ENCODE measurements at places on chromosomes 16 and 17.

- DNase-seq, result no peak
Measured at GRCh38 chr16:61818850-61819249, 217.4 kb downstream of the CDH8 start.

GRCh38 chr16:54511222-54511731 is 224.7 kb upstream of the IRX3 start:
- DNase-seq, result no peak

- no peak for DNase-seq
Measured at GRCh38 chr17:82309656-82310570, 7.5 kb downstream of the CD7 start.

GRCh38 chr17:45341533-45342158 is 24.8 kb upstream of the MAP3K14 start:
- DNase-seq, result no peak

- DNase-seq, result no peak
Measured at GRCh38 chr17:47806026-47806912, 15.3 kb downstream of the OSBPL7 start.

DNA sequence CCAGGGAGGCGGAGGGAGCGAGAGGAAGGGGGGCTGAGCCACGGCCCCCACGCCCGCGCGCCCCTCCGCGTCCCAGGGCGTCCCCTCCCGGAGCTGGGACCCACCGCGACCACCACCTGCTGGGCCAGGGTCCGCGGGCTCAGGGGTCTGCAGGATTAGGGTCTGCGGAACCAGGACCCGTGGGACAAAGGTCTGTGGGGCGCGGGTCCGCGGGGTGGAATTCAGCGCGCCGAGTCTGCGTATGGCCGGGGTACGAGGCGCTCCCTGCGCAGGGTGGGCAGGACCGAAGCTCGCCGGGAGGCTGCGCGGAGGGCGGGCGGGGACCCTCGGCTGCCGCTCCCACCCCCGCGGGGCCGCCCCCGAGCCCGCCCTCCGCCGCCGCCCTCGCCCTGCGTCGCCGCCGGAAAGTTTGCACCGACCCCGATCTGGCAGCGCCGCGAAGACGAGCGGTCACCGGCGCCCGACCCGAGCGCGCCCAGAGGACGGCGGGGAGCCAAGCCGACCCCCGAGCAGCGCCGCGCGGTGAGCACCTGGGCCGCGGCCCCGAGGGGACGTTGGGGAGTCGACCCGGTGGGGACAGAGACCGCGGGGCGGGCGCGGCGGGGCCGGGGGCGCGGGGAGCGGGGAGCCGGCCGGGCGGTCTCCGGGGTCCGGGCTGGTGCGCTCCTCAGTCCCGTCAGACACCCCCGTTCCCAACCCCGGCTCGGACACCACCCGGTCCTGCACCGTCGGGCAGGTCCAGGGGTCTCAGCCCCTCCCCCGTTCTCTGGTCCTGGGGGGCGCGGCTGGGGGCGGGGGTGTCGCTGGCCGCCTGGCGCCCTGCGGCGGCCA is at the start of gene GCGR:
Gene GCGR, plus strand, starts transcription at position 423 of the 831 bp plus-strand sequence. CDS start 4,869 bp downstream, outside the sequence.
- no peak for DNase-seq

- no peak for DNase-seq
Measured at GRCh38 chr16:70706948-70707465, 21.2 kb upstream of the MTSS2 start.

- no peak for DNase-seq
Measured at GRCh38 chr16:23509782-23510163, 521 bp downstream of the GGA2 start.

GRCh38 chr17:9290226-9290613 is 268.9 kb downstream of the NTN1 start:
- no peak for DNase-seq

GRCh38 chr17:15885770-15886169 is 59.2 kb upstream of the ADORA2B start:
- no peak for DNase-seq

DNA sequence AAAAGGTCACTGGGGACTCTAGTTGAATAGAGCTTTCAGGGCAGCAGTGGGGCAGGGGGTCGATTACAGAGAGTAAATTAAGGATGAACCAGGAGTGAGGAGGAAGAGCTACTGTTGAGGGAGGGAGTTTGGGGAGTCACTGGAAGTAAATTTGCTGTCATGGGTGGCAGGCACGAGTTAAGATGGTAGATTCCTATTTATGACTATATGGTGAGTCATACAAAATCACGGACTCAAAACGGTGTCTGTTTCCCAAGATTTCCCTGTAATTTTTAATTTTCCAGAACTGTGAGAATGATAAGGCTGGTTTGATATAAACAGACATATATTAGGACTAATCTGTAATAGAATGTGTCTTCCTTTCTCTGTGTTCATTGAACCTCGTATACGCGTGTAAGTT is 287.6 kb upstream of the GOT2 start:
- no peak for DNase-seq

DNA sequence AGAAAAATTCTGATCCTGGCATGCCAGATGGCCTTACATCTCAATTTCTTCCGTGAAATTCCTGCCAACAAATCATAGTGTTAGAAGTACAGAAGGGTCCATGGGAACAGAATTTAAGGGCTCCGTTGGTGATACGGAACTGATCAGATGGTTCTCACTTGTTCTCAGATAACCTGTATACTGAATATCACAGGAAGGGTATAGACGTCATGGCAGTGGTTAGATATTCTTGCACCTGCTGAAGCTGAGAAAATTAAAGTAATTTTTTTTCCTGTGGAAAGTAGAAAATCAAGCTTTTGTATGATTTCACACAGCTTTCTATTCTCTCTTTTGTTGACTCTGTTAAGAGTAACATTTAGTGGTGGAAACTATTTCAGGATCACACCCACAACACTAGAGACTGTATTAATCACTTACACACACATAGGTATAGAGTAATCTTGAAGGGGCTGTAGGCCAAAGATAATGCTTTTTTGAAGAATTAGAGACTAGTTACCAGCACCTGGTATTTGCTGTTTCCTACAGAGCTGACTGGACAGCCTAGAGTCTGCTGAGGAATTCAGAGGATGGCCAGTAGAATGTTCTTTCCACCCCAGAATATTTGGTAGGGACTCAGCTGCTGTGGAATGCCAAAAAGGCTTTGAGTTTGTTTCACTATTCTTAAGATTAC is 7.5 kb downstream of the TENT4B start:
- DNase-seq, result peak; percentile 47

GRCh38 chr17:2613089-2613808 is 19.8 kb downstream of the PAFAH1B1 start:
- DNase-seq, result no peak

GRCh38 chr17:17783825-17784656 is 52.7 kb downstream of the SREBF1 start:
- DNase-seq, result peak; percentile 78

- peak; percentile 8 for DNase-seq
Measured at GRCh38 chr16:72455743-72456659, 284.0 kb upstream of the PMFBP1 start.

- no peak for DNase-seq
Measured at GRCh38 chr16:48565752-48566151, 44.2 kb downstream of the N4BP1 start.

DNA sequence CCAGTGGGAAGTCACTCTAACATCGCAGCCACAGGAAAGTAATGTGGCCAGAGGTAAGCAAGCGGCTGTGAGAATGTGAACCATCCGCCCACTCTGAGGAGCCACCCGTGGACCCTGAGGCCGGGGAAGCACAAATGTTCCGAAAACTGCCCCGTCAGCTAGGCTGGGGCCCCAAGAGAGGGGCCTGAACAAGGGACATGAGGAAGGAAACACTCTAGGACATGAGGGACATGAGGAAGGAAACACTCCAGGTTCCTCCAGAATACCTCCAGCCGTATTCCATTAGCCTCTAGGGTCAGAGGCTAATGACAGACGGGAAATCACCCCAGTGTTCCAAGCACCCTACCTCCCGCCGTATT is 317 bp downstream of the TEFM start:
- DNase-seq, result no peak

DNA sequence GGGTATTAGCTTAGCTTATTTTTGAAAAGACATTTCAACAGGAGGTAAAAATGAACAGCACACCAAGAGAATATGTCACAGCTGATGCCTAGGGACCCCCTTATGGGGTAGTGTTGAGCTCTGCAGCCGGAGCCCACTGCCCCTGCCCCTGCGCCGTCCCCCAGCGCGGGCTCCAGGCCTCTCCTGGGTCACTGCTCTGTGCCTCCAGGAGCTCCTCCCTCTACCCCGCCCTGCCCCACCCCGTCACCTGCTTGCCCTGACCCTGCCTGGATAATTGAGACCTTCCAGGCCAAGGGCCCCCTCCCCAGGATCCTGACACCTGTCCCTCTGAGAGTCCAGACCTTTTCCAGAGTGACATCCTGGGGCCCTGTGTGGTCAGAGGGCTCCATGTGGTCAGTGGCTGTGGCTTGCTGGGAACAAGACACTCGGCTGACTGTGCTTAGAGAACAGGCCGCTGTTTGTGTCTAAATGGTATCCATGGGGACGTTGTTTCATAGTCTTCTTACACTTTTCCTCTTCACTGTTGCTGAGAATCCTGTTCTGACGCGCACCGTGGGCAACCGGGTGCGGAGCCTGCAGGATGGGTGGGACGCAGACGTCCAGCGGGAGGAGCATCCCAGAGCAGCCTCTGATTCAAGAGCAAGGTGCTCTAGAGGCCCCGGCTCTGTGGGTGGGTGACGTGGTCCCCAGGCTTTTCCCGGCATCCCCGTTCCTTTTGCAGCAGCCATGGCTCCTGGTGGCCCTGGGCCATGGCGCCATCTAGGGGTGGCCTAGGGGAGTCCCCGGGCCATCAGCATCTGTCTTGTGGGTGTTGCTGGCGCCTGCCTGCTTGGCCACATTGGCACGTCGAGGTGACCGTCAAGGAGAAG is 20.0 kb upstream of the WFIKKN1 start:
- no peak for DNase-seq

- DNase-seq, result no peak
Measured at GRCh38 chr16:674214-674881, 1.1 kb upstream of the RHBDL1 start.

- DNase-seq, result peak; percentile 41
Measured at GRCh38 chr17:77872714-77873499, 85.6 kb upstream of the TNRC6C start.

- DNase-seq, result peak; percentile 36
Measured at GRCh38 chr16:19559242-19559910, 3.9 kb downstream of the VPS35L start.

DNA sequence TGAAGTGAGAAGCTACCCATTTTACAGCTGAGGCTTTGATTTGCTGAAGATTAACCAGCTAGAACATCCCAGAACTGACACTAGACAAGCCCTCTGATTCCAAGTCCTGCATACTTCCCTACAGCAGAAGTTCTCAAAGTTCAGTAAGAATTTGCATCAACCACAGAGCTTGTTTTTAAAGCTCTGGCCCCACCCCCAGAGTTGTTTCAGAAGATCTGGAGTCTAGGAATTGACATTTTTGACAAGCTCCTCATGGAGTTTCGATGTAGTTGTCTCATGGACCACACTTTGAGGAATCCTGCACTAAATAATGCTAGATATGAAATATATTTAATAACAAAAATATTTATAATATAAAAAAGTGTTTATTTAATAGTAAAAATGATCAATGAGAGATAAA is 120.3 kb upstream of the ADAMTS18 start:
- DNase-seq, result no peak

- no peak for DNase-seq
Measured at GRCh38 chr17:20214794-20215193, 205.6 kb downstream of the SPECC1 start.

DNA sequence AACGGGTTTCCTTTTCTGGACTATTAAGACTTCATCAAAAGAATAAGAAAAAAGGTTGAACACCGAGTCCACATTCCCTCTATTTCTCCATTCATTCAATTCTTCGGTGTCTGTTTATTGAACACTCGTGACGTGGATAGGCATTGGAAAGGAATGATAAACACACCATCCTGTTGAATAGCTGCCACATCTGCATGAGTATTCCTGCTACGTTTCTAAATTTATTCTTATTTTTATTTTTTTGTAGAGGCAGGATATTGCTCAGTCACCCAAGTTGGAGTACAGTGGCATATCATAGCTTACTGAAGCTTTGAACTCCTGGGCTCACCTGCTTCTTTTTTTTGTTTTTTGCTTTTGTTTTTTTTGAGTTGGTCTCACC is 80.8 kb upstream of the CIBAR2 start:
- no peak for DNase-seq

DNA sequence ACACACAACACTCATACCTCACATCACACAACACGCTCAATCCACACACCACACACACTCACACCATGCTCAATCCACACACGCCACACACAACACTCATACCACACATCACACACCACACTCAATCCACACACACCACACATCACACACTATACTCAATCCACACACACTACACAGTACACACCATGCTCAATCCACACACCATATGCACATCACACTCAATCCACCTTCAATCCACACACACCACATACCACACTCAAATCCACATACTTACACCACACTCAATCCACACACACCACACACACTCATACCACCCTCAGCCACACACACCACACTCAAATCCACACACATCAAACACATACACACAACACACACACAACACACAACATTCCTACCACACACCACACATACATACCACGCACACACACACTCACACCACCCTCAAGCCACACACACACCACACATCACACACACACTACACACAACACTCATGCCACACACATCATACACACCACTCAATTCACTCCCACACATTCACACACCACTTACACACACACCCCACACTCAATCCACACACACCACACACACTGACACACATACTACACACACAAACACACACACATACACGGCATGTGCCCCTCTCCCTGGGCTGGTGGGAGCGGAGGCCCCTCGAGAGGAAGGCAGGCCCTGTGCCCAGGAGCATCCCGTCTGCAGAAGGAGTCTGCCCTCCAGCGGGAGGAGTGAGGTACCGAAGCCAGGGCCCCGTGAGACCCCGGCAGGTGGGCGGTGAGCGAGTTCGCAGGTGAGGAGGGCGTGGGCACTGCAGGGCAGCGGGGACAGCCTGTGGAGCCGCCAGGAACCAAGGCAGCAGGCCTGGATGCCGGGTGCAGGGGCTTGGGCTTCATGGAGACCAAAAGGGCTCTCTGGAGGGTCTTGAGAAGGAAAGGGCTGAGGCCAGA is 33.1 kb upstream of the RPTOR start:
- DNase-seq, result no peak

GRCh38 chr17:10616502-10617119 is 40.5 kb downstream of the MYH3 start:
- DNase-seq, result peak; percentile 38

GRCh38 chr16:23008041-23008440 is 141.2 kb downstream of the USP31 start:
- no peak for DNase-seq

GRCh38 chr17:47956791-47957590 is 692 bp downstream of the PRR15L start:
- no peak for DNase-seq
